ENCODE measurements at places on chromosomes 4 and X.
A peak's percentile ranks its signal among the peaks of the same experiment; 100 is the strongest.

GRCh38 chr4:77959566-77960338, 97.1 kb downstream of the MRPL1 start:
- peak; percentile 54 for DNase-seq

DNA sequence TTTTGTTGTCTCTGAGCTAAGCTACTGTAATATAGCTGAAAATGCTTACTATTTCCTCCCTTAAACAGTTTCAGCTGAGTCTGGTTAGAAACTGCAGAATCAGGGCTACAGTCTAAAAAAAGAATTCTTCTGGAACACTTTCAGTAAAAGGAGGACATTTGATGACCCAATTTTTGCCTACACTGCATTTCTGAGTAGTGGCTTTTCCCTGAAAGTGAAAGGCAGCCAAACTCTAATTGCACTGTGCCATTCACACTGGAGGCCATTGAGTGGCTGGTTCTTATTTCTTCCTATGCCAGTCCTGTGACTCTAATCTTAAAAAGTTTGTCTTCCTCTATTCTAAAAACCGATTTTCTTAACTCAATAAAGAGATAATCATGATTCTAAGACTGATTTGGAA, 526.0 kb downstream of the CFAP47 start:
- DNase-seq, result no peak

DNA sequence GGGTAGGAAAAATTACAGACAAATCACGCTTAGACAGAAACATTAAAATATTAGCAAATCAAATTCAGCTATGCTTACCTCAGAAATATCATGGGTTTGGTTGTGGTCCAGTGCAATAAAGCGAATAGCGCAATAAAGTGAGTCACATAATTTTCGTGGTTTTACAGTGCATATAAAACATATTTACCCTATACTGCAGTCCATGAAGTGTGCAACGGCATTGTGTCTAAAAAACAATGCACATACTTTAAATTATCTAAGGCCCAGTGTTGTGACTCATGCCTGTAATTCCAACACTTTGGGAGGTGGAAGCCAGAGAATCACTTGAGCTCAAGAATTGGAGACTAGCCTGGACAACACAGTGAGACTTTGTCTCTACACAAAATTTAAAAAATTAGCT, 195.7 kb upstream of the IL1RAPL1 start:
- no peak for DNase-seq

DNA sequence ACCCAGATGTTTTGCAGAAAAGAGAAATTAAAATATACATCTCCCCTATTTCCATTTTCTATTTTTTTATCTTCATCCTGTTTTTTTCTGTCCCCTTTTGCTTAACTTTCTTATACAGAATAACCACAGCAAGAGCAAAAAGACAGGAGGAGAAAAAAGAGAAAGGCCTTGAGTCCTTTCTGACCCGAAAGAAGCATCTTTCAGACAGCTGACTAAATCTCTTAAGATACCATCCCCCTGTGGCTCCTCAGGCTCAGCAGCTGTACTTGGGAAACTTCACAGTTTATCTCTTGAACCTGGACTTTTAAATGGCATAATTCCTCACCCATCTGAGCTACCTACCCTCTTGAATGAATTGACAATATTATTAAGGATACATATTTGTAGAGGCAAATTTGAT, 100.2 kb downstream of the FIP1L1 start:
- peak; percentile 16 for DNase-seq

GRCh38 chrX:109920325-109920724, 82.6 kb upstream of the TMEM164 start:
- DNase-seq, result no peak

DNA sequence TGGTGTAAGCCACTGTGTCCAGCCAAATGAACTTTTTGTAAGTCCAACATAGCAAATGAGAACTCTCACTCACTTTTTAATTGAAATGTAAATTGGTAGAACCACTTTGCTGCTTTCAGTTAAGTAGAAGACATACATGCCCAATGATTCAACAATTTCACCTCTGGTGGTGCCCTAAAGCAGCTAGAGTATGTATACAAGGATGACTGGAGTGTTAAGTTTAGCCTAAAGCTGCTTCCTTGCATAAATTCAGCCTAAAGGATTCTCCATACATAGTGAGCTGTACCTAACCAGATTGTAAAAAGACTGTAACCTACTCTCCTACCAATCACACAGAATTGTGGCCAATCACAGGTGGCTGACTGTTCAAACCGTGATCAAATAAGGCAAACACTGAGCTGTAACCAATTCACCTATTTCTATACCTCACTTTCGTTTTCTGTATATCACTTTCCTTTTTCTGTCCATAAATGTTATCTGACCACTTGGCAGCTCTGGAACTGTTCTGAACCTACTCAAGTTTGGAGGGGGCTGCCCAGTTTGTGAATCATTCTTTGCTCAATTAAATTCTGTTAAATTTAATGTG, 39.9 kb downstream of the PDS5A start:
- DNase-seq, result peak; percentile 7

DNA sequence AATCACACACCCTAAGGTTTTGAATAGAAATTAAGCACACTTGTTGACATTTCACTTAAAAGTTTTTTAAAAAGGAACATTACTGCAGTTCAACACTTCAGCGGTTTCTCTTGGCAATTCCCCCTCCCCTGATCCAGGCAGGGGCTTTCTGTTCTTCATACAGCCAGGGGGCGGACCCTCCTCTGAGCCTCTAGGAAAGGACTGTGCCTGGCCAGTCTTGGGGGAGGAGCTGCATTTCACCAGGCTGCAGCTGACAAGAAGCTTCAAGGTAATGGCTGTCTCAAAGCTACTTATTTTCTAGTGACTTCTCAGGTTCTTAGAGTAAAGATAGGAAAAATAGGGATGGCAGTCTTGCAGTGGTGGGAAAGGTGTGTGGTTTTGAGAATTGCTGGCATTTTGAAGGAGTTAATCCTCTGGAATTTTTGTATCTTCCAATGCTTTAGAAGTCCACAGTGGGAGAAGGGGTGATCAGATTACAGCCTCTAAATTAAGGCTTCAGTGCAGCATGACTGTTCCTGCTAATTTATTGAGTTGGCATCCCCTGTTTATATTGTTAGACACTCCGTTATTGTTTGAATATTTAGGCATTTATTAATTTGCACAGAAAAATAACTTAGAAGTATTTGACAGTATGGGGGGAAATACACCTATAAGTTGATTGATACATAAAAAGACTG, 33.5 kb downstream of the PWWP3B start:
- DNase-seq, result no peak

- DNase-seq, result no peak
Measured at GRCh38 chr4:159508917-159509500, 406.1 kb downstream of the RAPGEF2 start.

GRCh38 chrX:96407981-96408380, 276.7 kb upstream of the DIAPH2 start:
- no peak for DNase-seq

DNA sequence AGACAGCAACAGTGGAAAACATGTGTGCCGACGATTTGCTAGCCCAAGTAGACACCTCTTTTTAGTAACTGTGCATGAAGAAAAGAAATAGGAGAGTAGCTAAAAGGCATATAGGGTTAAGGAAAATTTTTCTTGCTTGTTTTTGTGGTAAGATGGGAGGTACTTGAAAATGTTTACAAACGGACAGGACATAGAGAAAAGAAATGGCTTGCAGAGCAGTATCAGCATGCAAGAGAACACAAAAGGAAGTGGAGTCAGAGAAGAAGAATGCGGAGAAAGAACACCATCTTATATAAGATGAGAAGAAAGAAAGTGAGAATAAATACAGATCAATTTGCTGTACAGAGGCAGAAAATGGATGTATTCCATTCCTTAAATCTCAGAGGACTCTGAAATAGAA, 263.7 kb upstream of the ETNPPL start:
- DNase-seq, result peak; percentile 45

- DNase-seq, result peak; percentile 13
Measured at GRCh38 chr4:143359644-143360193, 23.0 kb downstream of the GAB1 start.

- DNase-seq, result no peak
Measured at GRCh38 chrX:115388879-115389278, 99.4 kb downstream of the LUZP4 start.

DNA sequence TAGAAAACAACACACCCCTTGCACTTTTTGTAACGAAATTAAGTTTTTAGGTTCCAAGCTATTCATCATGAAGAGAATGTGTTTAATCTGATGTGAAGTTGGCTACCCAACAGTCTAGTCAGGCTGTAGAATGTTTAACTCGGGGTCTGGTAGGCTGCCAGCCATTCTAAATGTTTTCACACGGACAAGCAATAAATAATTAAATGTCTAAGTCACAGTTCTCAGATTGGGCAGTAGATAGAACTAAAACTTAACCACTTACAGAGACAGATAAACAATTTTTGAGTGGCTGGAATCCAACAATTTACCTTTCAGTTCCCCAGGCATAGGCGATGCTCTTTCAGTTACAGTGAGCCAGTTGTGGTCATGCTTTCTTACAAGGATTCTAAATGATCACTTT, 66.5 kb downstream of the CHIC2 start:
- DNase-seq, result peak; percentile 29

- DNase-seq, result no peak
Measured at GRCh38 chr4:14631806-14632440, 370.4 kb upstream of the CPEB2 start.

DNA sequence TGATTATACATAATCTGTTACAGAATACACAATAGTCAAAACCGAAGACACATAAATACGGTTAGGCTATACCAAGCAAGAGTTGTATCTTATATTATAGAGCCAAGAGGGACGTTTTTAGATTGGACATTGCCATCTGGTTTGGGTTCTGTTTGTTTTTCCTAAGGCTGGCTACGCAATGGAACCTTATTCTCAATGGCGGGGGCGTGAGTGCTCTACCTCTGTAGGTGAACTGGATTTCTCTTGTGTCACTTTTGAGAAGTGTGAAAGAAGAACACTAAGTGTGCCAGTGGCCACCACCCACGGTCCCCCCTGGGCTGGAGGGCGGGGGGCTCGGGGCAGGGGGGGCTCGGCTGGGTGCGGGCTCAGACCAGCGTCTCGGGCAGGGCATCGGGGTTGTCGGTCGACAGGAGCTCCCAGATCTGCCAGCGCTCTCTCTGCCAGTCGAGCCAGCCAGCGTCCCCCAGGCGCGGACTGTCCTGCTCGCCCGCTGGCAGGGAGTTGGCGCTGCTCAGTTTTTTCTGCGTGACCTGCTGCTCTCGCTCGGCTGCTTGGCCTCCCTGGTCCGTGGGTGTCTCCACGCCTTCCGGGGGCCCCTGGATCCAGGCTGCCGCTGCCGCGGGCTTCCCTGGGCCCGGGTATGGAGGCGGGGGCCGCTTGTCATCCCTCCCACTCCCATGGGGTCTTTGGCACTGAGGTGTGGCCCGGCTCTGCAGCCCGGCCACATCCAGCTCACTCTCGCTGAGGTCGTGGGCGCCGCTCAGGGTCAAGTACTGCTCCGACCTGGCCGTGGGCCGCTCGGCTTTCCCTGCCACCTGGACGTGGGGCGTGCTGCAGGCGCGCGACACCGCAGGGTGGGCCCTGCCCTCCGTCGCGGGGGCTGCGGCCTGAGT, 27.6 kb downstream of the HCCS start:
- DNase-seq, result no peak

GRCh38 chrX:20515841-20516461, 249.2 kb upstream of the RPS6KA3 start:
- peak; percentile 90 for DNase-seq

- no peak for DNase-seq
Measured at GRCh38 chr4:14744346-14744745, 257.9 kb upstream of the CPEB2 start.

Data from EH (cell line).